ENCODE measurements at places on chromosomes 3 and 15.

DNA sequence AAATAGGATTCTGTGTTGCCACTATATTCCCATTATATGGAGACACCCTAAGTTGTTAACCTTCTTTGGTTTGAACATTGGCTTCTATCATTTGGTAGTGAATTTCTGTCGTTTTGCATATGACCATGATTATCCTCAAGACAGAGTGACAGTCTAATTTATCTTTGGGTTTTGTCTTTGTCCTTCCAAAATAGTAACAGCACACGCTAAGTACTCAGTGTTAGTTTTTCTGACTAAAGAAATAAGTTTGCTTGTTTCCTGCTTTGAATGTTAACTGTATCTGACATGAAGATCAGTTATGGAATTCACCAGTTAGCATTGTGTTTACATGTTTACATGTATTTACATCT lies 352.5 kb upstream of the GRM7 start:
- DNase-seq = no peak

DNA sequence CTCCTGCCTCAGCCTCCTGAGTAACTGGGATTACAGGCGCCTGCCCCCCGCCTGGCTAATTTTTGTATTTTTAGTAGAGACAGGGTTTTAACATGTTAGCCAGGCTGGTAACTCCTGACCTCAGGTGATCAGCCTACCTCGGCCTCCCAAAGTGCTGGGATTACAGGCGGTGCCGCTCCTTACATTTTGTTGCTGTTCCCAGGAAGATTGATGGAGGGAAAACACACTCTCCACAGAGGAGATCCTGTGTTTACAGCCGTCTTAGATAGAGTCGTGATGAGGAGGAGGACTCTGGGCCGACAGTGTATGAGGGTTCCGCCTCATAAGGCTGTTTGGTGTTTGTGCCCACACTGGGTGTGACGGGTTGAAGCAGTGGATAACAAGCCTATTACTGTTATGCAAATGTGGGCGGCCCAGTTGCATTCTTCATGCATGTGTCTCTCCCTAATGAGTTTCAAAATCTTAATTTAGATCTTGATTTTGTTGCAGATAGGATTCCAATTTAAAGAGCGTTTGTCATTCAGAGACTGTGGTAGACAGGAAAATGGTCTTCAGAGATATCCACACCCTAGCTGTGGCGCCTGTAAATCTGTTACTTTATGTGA lies 60.0 kb downstream of the APBA2 start:
- no peak for DNase-seq

GRCh38 chr3:177314897-177315296 lies 117.6 kb upstream of the TBL1XR1 start:
- DNase-seq = no peak

GRCh38 chr3:43451670-43452254 lies 165.4 kb downstream of the SNRK start:
- DNase-seq = no peak

DNA sequence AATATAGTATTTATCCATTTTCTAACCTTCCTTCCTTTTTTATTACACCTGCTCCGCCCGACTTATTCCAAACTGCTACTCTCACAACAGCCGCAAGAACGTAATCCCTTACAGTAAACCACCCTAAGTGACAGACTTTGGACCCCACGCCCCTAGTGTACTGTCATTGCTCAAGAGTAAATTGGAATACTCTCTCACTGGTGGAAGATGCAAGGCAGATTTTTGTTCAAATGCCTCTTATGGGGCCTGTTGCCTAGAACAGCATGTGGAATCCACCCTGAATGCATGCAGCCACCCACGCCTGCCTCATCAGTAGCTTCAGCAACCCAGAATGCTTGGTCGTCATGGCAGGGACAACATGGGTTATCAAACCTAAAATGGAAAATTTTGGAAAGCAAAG lies 226.2 kb upstream of the ST8SIA2 start:
- DNase-seq = no peak

Data from suppressor macrophage treated with lipopolysaccharide for 1 hour (primary cell).